LHCN-M2 (cell line): ENCODE measurements at places on chromosomes 11 and 22.
A peak's percentile ranks its signal among the peaks of the same experiment; 100 is the strongest.

GRCh38 chr22:43419371-43420080 is 7.7 kb downstream of the MPPED1 start:
- no peak for DNase-seq

GRCh38 chr22:45397806-45398205 is 15.6 kb downstream of the SMC1B start:
- DNase-seq: no peak

GRCh38 chr11:60169264-60169915 is 13.5 kb downstream of the MS4A6A start:
- peak; percentile 14 for DNase-seq

DNA sequence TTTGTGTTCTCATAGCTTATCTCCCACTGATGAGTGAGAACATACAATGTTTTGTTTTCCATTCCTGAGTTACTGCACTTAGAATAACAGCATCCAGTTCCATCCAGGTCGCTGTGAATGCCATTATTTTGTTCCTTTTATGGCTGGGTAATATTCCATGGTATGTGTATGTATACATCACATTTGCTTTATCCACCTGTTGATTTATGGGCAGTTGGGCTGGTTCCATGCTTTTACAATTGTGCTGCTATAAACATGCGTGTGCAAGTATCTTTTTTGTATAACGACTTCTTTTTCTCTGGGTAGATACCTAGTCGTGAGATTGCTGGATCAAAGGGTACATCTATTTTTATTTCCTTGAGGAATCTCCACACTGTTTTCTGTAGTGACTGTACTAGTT is 74.8 kb downstream of the ZNF280B start:
- no peak for DNase-seq
